ENCODE measurements at places on chromosomes 3 and 15.

GRCh38 chr3:56799251-56799882, 2.4 kb downstream of the ARHGEF3 start:
- DNase-seq: peak; percentile 60

DNA sequence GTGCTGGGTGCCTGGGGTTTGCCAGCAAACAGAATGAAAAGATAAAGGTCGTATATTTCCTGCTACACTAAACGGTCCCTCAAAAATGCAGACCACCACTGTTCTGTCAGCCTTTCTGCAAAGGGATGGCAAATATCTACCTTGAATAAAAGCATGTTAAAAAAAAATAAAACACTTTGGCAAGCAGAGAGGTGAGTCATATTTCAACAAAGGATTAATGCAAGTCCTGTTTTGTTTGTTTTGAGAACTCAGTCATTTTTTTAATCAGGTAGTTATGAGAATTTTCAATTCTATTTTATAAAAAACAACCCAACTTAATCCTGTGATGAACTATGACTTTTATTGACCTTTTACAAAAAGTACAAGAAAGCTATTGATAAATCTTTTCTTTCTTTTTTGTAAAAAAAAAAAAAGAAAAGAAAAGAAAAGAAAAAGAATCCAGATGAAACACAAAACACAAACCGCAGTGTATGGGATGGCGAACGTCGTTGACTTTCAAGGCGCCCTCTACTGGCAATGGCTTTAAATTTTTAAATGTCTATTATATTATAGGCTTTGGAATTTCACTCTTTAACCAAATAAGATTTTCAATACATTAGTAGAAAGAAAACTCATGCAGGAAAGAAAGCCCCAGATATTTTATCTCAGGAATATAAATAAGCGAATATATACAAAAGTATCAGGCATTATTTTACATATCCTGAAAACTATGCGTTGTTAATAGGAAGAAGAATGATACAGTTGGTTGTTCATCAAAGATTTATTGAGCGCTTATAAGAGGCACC, 87.8 kb downstream of the NCEH1 start:
- peak; percentile 34 for DNase-seq

GRCh38 chr3:37993067-37993455, 2.5 kb downstream of the VILL start:
- no peak for DNase-seq

DNA sequence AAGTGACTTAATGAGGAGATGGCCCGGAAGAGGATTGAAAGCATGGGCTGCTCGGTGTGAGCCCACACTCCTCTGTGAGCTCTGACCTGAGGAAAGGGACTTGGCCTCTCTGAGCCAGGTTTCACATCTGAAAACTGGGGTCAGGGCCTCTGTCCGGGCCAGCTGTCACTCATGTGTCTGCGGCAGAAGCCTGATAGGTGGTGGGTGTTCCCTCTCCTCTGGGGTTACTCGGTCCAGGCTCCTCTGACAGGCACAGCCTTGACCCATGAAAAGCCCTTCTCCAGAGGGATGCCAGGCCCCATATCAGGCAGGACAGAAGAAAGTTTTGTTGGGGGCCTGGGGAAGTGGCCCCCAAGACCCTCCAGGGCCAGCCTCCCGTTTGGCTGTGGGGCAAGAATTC, 131.4 kb downstream of the CHSY1 start:
- DNase-seq: no peak

- no peak for DNase-seq
Observed at GRCh38 chr3:18071833-18072232, 329.4 kb upstream of the TBC1D5 start.

- DNase-seq: no peak
Observed at GRCh38 chr3:169060037-169060436, 603.5 kb downstream of the MECOM start.

GRCh38 chr15:63085289-63085688, 36.4 kb upstream of the LACTB start:
- no peak for DNase-seq

DNA sequence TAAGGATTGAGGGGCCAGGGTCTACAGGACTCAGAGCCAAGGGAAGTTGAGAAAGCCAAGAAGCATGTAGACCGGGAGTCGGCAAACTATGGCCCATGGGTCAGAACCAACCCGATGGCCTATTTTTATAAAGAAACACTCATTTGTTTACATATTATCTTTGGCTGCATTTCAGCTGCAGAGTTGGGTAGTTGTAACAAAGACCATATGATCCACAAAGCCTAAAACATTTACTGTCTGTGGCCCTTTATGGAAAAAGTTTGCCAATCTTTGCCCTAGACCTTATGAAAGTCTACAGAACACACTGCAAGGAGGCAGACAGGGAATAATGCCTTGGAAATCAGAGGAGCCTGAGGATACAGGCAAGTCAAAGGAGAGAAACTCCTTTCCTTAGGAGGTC, 63.2 kb upstream of the MNS1 start:
- DNase-seq: no peak

GRCh38 chr3:52181543-52181942, 16.4 kb upstream of the ALAS1 start:
- no peak for DNase-seq

- no peak for DNase-seq
Observed at GRCh38 chr3:64444490-64445108, 219.3 kb upstream of the PRICKLE2 start.

DNA sequence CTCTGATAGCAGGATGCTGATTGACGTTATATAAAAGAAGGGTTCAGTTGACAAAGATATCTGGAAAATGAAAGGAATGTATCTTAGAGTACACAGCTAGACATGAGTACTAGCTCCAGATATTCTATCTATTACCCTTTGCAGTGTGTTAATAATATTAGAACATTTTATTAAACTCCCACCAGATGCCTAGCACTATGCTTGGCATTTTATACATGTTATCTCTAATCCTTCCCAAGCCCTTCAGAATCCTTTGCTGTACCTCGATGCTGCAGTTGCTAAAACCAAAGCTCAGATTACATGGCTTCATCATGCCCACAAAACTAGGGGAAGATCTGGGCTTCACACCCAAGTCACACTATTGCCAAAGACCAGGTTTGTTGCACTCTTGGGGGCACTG, 350.1 kb upstream of the AZI2 start:
- DNase-seq: no peak

DNA sequence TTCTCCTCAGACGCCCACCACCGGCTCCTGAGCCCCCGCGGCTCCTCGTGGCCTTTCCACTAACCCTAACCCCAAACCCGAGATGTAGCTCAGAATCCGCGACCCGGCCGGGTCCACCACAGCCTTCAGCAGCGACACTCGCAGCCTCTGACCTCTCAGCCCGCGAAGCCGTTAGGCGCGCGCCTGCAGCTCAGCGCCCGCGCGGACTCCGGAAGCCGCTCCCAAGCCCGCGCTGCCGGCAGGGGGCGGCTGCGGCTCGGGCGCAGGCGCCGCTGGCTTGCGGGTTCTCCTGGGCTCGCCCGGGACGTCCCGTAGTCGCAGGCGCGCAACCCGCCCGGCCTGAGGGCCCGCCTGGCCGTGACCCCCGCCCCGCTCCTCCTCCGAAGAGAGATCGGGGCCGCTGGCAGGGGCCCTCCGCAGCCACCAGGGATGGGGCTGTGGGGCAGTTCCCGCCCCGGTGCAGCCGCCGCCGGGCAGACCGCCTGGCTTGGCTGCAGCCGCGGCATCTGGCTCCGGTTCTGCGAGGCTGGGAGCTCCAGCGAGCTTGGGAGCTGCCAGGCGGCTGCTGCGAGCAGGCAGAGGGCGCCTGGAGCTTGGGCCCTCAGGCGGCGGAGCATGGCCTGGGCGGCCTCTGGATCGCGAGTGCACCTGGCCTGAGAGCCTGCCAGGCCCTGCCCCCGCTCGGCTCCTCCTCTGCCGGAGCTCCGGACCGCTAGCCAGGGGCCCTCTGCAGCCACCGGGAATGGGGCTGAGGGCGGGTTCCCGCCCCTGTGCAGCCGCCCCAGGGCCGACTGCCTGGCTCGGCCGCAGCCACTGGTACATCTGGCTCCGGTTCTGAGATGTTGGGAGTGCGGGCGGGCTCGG, 120.7 kb downstream of the LMLN start:
- DNase-seq: peak; percentile 74

DNA sequence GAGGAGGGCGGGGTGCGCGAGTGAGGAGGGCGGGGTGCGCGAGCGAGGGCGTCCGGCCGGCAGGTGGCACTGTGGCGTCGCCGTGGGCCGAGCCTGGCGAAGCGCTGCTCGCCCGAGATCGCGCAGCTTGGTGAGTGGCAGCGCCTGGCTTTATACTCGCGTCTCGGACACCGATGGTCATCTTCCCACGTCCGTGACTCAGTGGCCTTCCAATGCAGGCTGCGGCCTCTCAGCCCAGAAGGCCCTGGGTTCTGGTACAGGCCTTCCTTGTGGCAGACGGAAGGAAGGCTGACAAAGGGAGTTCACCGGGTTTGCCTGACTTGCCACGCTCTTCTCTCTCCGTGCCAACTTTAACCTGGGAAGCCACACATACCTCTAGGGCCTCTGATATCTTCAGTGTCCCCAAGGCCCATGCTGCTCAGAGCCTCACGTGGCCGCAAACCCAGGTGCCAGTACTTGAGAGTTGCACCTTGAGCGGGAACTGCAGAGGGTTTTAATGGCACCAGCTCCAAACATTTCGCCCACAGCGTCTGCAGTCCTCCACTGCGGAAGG, 195.3 kb upstream of the LYSMD4 start:
- DNase-seq: peak; percentile 86

DNA sequence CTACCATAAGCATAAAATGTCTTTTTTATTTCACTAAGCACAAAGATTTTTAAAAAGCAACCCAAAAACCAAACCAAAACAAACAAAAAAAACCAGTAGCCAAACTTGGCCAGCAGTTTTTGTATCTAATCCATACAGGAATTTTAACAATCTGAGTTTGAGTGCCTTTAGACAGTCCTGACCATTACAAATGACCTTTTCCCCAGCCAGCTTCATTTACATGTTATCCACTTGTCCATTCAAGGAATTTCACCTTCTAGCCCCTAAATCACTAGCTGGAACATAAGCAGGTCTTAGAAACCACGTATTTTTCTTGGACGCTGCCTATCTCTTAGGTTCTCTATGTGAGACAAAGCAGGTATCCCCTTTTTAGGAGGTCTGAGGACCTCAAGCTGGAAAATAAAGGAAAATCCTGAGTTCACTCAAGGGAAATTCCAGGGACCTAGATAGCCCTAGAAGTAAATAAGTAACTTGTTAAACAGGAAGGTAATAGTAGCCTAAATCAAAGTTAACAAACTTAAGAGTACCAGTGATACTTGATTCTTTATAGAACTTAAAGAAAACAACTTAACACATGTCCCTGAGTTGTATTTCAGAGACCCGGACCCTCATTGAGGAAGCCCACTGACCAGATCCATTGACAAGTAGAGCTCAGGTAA, 34.2 kb downstream of the CIP2A start:
- DNase-seq: no peak

GRCh38 chr3:79414806-79415205, 353.0 kb downstream of the ROBO1 start:
- no peak for DNase-seq

GRCh38 chr3:50617096-50617791, at the start of gene MAPKAPK3:
TSS of gene MAPKAPK3 (plus strand) at chr3:50617151. CDS start at chr3:50617566, 415 bp downstream.
- DNase-seq: no peak

DNA sequence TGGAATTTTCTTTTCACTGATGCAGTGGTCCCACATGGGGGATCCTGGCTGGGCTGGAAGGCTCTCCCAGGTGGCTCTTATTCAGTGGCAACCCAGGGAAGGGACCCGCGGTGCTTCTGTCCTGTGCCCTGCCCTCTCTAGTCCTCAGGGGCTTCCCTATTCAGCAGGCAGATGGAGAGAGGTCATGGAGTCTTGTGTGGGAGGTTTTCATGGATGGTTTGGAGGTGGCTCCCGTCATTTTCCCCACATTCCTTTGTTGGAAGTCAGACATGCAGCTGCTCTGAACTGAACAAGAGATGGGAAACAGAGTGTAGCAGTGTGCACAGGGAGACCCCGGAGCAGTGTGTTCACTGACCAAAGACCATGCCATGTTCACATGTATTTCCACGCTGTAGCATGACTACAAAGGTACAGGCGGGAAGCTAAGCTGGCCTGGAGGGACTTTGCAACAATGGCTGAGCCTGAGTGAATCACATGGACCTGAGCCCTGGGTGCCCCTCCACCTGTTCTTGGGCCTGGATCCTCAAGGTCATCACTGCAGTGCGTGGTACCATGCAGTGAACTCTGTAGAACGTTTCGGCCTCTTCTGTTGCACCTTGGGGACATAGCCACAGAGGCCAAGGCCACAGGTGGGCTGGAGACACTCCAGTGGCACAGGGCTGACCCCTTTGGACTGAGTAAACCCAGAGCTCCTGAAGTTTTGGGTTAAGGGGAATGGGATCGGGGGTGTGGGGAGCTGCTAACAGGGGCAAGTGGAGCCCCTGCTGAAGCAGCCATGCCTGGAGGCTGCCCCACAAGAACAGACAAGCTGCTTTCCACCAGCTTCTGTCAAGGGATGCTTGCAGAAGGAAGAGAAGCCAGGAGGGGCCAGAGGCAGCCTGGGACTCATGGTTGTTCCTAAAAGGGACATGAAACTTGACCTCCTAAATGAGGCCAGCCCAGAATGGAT, 123.0 kb downstream of the ASB7 start:
- no peak for DNase-seq
